Heart left ventricle (tissue), 16 donors: ENCODE measurements at places on chromosomes 12 and 14. TPM values are rescaled to one million over a fixed set of nuclear protein-coding genes. Genes with fewer than 3 reads are reported as not detected.

DNA sequence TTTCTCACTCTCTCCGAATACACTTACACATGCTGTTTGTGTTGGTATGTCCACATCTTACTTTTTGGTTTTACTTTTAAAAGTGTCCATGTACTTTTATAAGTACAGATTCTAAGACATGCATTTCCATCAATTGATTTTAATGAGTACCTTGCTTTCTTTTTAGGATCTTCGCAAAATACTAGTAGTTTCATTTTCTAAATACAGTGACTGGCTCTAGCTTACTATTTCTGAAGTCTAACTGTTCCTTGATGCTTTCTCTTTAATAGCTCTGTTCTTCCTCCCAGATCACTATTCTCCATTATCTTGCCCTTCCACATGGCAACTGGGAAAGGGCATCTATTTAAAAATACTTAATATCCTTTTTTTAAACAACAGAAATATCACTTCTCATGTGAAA is 164.1 kb downstream of the KITLG start:
- DNase-seq: no peak

DNA sequence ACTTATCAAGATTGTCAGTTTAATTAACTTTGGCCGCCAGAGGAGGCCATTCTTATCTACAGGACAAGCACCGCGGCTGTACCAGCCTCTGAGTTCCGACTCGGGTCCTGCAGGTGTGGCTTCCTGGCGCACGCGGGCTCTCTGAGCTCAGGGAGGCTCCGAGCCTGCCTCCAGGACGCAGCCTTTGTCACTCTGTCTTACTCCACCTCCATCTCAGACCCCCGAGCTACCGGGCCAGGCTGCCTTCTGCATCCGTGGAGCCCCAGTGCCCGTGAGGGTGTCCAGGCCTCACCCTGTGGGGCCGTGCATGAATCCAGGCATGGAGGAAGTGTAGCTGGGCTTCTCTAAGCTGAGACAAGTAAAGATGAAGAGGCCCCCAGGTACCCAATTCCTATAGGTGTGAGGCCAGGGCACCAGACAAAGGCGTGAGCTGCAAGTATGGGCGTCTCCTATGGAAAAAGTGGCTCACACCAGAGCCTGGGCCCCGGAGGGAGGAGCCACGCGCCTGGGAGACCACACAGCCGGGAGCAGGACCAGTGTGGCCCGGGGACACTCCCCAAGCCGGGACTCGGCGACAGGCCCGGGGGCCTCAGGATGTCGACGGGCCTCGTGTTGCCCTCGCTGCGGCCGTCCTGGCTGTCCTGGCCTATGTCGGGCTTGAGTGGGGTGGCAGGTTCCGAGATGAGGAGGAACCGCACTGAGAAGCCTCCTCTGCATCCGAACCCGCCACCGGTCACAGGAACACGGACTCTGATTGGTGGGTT is 42.8 kb downstream of the NOC4L start:
- DNase-seq: peak; percentile 46

DNA sequence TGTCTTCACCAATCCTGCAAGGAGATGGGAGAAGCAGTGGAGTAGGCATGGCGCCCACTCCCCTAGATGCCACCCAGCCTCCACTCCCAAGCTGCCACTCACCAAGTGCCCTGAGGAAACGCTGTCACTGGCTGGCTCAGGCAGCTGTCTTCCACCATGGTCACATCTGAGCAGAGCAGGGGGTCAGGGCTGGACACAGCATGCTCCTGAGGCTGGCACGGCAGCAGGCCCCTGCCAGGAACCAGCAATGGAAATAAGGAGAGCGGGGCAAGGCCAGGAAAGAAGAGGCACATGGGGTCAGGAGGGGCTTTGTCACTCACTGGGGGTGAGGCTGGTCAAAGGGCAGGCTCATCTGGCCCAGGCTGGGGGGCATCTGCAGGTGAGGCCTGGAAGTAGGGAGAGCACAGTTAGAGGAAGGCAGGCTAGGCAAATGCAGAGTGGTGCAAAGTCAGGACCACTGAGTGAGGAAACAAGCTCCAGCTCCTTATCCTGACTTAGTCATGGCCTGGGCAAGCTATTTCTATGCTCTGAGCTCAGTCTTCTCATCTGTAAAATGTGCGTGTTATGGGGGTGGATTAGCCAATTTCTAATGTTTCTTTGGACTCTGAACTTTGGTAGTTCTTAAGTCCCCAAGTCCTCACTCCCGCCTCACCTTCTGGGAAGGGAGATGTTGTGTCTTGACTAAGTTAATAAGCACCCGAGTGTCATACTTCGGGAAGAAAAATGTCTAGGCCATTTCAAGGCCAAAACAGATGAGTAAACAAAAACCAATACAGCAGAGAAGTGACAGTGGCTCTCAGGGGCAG is 8.0 kb downstream of the NAB2 start:
- no peak for DNase-seq

DNA sequence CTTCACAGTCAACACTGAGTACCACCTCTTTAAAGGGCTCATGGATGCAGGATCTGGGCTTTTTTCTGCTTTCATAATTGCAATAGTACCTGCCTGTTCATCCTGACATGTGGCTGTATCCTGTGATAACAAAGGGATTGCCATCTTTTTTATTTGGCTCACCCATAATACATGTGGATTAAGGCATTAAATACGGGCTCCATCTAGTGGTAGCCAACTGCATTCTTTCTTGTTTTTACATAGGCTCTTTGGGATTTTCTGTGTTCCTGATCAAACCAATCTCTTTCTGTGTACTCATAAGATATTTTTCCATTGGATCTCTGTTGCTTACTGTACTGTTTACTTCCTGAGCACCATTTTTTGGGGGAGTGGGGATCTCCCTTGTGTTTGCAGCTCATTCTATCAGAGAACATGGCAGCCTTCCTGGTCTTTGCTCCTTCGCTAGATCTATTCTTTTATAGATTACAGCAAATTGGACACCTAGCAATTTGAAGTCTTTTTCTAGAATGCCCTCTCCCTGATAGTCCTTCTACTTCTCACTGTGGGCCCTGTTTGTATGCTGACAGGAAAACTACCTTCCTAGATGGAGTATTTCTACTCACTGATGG is 723.4 kb upstream of the MDGA2 start:
- DNase-seq: no peak

Gene EMP1
- 68.5 TPM for total RNA-seq

DNA sequence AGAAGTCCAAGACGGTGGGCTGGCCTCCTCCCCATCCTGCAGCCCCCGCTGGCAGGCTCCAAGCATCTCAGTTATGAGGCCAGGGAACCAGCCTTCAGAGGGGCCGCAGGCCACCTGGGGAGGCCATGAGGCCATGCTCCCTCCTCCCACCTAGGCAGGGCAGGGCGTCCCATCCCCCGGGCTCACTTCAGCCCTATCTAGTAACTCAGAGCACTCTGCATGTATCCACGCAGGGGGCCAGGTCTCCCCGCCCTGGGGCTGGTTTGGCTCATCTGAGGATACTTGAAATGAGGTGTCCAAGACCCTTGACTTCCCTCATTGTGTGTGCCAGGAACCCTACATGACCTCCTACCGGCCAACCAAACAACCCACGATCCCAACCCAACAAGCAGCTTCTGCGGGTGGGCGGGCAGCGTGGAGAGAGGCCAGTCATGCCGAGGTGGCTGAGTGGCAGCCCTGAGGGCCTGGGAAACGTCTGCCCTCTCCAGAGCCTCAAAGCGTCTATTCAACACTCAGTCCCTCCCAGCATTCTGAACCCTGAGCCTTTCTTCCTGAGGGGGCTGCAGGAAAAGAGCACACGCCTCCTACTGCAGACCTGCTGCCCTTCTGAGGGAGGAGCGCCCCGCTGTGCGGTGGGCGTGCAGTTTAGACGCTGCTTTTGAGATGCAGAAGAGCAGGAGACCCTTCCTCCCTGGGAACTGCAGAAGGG is 16.8 kb downstream of the ISCA2 start:
- DNase-seq: no peak

DNA sequence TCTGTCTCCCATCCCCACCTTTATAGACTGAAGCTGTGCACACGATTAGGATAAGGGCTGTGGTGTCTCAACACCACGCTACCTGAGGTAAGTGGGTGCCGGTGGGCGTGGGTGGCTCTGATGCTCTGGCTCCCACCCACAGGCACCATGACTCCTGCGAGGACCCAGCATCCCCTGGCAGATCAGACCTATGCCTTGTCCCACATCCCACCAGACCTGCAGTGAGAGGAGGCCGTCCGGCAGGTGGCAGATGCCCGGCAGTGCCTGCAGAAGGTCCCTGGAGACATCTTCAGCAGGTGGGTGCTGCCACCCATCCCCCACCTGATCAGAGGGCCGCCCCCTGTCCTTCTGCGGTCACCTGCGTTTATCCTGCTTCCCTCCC is 104.4 kb upstream of the PRB2 start:
- DNase-seq: no peak

- no peak for DNase-seq
These were observed 2.1 kb downstream of the VRTN start for GRCh38 chr14:74350211-74350927.

Gene RASAL1
- total RNA-seq: not detected

GRCh38 chr12:114691763-114692185 is 7.8 kb upstream of the TBX3 start:
- no peak for DNase-seq

Gene WSCD2
- total RNA-seq: 0.46 TPM

DNA sequence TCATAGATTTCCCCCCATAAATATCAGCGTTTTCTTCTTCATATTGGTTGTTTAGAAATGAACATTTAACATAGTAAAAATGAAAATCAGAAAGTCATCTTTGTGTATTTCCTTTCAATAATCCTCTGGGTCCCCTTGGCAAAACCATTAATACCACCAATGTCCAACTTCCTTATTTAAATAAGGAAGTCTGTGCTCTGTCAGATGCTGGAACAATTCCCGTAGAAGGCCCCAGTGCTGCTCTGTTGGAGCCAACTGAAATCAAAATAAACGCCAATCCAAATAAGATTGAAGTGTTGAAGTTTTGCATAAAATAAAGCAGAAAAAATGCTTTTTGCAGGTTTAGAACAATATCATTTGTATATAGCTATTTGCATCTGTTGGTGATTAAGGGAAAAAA is 93.1 kb downstream of the PPM1H start:
- no peak for DNase-seq

GRCh38 chr12:57148469-57149244 is 1.2 kb upstream of the LRP1-AS start:
- DNase-seq: peak; percentile 75

Gene LHX5
- not detected for total RNA-seq

GRCh38 chr12:4064008-4064407 is 190.8 kb upstream of the PARP11 start:
- DNase-seq: no peak

- DNase-seq: no peak
These were observed 65.9 kb downstream of the PTPRQ start for GRCh38 chr12:80509781-80510556.

DNA sequence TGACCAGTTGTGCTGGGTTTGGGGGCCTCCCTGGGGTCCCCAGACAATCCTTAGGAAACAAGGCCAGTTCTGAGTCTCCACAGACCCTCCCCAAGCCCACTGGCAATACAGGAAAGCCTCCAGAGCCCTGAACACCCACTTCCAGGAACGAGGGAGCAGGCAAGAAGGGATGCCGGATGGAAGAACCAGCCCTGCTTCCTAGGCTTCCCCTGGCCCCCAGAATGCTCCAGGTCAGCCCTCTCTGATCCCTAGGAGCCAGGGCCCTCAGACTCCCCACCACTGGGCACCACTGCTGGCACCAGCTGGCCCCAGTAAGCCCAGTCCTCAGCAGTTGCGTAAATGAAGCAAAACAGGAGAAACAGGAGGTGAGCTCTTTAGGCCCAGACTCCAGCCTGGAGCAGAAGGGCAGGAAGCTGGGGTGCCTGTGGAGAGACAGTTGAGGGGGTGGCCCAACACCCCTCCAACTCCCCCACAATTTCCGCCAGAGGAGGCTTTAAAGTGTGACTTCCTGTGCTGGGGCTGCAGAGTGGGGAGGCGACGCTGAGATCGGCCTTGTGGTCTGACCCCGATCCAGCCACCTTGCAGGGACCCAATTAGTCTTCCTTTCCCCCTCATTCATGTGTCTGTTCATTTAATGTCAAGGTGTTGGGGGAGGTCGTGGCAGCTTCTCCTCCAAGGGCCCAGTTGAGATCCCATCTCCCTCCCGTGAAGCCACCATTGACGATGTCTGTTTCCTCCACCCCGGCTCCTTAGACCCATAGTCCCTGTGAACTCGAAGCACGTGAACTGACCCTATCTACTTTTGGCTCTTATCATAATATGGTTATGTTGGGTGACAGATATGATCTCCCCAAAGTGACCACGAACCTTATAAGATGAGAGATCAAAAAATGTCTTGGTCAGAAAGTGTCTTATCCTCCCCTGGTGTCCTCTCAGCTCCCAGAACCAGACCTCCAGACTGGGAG is 4.7 kb downstream of the TNFRSF1A start:
- no peak for DNase-seq
